ENCODE measurements at places on chromosomes 12 and 14.

DNA sequence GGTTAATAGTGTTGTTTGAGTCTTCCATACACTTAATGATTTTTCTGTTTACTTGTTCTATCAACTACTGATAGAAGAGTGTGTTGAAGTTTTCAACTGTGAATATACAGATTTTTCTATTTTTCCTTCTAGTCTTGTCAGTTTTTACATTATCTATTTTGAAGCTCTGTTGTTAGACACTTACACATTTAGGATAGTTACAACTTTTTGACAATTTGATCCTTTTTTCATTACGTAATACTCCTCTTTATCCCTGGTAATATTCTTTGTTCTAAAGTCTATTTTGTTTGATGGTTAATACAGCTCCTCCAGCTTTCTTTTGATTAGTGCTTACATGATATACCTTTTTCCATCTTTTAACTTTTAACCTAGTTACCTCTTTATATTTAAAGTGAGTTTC lies 45.2 kb downstream of the DHRS2 start:
- DNase-seq: no peak

DNA sequence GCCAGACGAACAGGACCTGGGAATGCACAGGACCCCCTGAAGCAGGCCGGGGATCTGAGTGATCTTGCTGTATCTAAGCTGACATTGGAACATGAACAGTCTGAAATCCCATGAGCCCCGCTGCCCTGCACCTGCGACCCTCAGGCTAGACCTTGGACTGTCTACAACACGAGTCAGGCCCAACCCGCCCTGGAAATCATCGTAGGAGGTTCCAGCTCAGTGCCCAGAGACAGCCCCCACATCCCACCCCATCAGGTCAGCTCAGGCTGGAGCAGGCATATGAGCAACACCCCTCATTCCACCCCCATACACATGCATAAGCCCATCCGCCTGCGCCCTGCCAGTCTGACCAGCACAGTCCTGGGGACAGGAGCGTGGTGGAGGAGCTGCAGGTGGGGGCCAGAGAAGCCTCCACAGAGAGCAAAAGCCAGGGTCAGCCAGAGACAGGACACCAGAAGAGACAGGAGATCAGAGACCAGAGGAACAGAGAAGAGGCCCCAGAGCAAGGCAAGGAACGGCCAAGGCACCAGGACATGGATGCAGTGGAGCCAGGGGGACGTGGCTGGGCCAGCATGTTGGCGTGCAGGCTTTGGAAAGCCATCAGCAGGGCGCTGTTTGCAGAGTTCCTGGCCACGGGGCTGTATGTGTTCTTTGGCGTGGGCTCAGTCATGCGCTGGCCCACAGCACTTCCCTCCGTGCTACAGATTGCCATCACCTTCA lies at the start of gene AQP6:
TSS of gene AQP6 (plus strand) at position 307 of the 720 bp plus-strand sequence. CDS start at position 534, 227 bp downstream.
- DNase-seq: no peak

GRCh38 chr14:23434488-23435222 lies 805 bp downstream of the MYH7 start:
- no peak for DNase-seq

- DNase-seq: no peak
These were observed 195.7 kb downstream of the TMEM117 start for GRCh38 chr12:44031472-44032185.

DNA sequence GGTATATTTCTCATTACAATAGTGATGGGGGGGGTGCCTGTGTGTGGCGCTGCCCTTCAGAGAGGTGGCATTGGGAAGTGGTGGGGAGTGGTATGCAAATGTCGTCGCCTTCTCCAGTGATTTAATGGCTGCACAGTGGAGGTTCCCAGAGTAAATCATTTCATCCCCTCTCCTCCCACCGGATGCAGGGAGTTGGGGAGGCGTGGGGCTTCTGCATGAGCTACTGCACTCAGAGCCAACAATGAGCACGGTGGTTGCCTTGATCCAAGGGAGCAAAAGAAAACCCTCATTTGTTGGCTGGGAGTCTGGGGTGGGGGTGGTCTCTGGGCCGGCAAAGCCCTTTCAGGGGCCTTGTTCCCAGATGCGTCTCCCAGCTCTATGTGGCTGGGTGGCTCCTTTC lies 124.3 kb downstream of the AACS start:
- no peak for DNase-seq

DNA sequence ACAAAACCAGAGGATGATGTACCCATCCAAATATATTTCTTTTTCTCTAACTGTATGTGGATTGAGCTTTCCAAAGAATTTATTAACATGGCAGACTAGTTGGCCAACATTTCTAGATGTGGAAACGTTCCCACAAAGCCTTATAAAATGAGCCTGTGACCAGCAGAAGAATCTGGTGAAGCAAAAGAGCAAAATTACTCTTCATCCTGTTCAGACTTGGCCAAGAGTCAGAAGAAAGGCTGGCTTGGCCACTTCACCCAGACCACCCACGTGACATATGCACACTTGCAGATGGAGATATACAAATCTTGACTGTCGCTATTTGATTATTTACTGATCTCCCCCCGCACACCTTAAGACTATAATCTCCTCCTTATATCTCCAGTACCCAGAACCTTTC lies 96.7 kb downstream of the NUAK1 start:
- DNase-seq: no peak

DNA sequence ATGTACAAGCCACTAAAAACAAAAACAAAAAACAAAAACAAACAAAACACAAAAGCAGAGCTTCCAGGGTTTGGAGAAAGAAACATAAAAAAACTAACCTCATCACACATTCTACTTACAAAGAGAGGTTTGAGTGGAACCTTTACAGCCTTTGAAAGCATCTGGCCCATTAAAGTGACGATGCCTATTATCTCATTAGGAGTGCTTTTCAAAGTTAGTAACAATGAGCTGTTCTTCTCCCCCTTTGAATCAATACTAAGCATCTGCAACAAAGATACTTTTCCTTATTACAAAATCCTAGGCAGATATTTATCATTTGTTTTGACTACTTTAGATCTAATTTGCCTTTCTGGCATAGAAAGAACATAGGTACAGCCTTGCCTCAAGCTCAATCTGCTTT lies 217.3 kb downstream of the PPM1H start:
- no peak for DNase-seq

- DNase-seq: no peak
These were observed 52.0 kb upstream of the NTF3 start for GRCh38 chr12:5379749-5380496.

Measured in naive B cell (primary cell).